Esophagus mucosa (tissue), 1 donor: ENCODE measurements at places on chromosomes 4 and X.

GRCh38 chrX:120790118-120790517 lies 85.5 kb downstream of the CT47B1 start:
- peak; percentile 62 for ATAC-seq

DNA sequence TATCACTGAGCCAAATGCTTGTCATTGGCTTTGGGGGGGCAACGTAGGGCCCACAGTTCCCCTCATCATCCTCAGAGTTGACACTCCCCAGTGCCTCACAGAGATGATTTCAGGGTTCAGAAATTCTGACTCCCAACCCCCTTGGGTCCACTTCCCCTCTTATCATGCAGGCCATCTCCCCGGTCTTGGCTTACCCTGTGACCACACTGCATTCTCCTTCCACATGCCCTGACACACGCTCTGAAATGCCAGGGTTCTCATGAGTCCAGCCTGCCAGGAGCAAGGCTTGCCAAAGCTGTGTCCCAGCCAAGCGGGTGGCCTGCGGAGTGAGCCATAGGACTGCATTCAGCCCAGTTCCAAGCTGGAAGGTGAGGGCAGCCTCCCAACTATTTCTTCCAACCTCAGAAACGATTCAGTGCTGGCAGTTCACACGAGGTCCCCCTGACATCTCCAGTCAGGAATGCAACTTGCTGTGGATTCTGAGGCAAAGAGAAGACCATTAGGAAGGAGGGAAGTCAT lies 101.2 kb downstream of the SMIM20 start:
- ATAC-seq, result no peak

DNA sequence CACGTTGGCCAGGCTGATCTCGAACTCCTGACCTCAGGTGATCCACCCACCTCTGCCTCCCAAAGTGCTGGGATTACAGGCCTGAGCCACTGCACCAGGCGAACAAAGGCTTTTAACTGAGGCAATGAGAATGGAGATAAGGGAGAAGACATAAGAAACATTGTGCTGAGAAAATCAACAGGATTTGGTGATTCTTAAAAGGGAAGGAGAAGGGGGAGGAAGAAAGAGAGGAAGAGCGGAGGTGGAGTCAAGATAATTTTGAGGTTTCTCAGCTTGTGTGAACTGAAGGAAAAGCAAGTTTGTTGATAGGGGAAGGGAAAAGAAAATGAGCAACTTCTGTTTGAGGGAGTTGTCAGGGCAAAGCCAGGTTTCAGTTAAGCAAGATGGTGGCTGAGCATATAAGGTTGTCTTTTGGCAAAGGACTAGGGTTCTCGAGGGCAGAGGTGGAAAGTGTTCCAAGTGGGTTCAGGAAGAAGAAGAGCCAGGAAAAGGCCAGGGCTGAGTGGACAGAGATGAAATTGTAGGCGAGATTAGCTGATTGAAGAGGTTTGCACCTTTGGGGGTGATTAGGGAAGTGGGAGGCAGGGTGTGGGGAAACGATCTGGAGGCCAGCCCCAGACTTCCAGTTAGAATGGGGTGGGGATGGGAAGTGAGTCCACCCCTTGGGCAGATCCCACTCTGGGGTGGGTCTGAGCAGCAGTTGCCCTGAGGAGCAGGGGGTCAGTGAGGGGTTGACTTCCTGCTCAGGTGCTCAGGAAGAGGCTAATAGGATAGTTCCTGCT lies 7.8 kb downstream of the DOCK11 start:
- no peak for ATAC-seq

DNA sequence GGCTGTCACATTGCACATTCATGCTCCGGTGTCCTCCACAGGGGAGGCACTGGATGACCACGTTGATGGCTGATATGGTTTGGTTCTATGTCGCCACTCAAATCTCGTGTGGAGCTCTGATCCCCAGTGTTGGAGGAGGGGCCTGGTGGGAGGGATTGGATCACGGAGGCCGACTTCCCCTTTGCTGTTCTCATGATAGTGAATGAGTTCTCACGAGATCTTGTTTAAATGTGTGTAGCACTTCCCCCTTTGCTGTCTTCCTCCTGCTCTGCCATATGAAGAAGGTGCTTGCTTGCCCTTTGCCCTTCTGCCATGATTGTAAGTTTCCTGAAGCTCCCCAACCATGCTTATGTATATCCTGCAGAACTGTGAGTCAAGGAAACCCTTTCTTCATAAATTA lies 22.3 kb upstream of the NAT8L start:
- ATAC-seq, result no peak

DNA sequence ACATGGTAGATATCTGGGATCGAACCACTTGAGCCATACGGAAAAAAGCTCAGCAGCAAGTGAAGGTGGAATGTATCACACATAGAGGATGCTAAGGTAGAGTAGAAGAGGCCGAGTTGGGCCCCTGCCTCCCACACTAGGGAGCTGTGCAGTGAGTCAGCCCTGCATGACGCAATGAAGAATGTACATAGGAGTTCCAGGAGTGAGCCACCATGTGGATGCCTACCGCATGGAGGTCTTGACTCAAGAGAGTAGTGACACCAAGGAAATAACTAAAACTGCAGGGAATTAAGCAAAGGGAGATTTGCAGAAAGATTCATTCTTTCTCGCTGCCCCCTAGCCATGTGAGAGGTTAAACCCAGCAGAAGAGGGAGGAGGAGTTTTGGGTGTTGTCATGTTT lies 389.6 kb upstream of the IGFBP7 start:
- ATAC-seq, result peak; percentile 66

GRCh38 chr4:8909548-8909947 lies 37.9 kb upstream of the HMX1 start:
- no peak for ATAC-seq

GRCh38 chr4:16687845-16688244 lies 210.6 kb downstream of the LDB2 start:
- no peak for ATAC-seq

GRCh38 chrX:96861661-96862060 lies 22.0 kb upstream of the RPA4 start:
- no peak for ATAC-seq
